ENCODE measurements at places on chromosomes 2 and 18.

DNA sequence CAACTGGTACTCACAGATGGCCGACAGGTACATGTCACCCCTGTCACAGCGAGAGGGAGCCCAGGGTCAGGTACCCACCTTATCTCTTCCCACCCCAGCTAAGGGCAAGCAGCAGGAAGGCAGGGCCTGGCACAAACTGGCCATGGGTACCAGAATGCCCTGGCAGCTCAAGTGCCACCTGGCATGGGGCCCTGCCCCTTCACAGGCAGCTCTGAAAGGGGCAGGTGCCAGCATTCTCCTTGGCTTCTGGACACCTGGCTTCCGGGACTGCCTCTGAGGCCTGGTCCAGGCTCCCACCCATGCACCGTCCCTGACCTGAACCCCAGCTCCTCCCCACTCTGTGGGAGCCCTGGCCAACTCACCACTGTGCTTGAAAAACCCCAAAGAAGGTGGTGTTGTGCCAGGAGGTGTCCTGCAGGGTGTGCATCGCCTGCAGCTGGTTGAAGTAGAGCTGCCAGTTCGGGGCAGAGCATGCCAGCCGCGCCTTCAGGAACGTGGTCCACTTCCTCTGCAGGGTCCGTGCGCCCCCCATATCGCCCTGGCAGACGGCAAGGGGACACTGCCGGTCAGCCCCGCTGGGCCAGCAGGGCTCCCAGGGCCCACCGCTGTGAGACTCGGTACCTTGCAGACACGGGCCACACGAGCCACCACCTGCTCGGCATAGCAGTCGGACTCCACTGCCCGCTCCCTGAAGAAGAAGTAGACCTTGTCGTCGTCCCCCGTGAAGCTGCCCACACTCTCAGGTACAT, 5.4 kb downstream of the SEMA4C start:
- no peak for DNase-seq

DNA sequence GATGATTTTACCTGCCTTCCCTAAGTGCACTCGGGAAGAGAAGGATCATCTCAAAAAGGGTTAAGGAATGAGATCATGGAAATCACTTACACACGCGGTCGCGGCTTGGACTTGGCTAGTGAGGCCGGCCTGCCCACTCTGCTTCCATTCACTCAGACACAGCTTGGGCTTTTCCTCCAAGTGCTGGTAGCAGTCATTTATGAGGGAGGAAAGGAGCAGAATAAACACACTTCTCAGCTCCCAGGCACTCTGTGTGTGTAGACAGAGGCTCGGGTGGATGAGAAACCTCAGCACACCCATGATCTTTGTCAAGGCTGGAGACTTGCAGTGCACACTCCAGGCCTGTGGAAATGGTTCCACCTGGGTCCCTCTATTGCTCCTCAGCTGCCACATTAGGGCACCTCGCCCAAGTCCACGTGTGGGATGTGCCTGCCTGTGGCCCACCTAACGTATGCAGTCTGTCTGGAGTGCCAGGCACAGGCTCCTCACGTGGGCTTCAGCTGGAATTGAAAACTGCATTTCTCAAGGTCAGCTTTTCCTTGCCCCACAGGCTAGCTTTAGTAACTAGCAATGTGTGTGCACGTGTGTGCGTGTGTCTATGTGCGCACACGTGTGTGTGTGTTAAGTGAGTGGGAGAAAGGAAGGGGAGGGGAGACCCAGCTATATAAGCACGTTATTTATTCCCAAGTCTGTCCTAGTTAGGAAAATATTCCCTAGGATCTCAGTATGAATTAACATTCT, 288.4 kb downstream of the SOX11 start:
- DNase-seq = no peak

DNA sequence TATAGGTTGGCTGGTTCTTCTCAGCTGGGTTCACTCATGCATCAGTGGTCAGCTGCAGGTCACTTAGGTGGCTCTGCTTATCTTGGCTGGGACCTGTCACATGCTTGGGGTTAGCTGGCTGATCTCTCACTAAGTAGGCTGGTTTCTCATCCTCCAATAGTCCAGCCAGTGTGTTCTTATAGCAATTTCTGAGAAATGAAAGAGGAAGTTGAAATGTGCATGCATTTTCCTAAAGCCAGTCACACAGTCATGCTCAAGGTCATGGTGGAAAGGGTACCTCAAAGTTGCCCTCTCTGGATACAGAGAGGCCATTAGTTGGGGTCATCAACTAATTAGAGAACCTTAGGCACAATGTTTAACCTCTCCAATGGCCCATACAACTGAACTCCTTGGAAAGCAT, 64.4 kb downstream of the KLHL29 start:
- DNase-seq = no peak

DNA sequence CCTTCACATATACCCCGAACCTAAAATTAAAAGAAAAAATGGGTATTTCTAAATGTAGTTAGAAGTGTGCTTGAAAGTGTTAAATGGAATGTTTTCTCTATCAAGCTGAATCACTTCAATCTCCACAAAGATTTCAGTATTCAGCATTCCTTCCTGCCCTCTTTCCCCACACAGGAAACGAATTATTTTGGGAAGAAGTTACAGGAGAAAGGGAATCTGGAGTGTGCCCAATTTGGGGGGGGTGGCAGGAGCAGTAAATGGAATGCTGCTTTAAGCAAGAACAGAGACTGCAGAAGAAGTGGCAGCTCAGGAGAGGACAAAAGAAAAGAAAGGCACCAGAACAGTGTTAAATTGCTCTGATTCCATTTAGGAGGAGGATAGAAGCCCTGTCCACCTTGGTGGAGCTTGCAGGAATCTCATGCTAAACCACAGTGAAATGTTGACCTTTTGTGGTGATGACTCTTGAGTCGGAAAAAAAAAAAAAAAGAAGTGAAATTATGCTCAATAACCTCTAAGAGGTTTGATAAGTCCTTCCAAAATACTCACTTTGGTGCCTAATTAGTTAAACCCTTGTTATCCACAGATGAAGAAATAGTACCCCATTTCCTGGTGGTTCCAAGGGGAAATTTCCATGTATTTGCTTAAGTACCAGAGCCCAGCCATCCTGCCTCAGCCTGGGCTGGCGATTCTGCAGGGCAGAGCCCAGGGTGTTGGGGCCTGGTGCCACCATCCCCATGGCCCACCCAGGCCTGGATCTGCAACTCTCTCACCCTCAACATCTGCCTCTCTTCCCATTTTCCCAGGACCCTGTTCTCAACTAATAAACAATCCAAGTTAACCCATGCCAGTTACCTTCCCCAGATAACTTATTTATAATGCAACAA, 56.5 kb downstream of the MYO5B start:
- no peak for DNase-seq

- DNase-seq = no peak
Measured at GRCh38 chr2:222875482-222875881, 14.6 kb downstream of the ACSL3 start.

GRCh38 chr18:77316641-77317040, 67.0 kb downstream of the GALR1 start:
- no peak for DNase-seq

All from natural killer cell (primary cell).